ENCODE measurements at places on chromosomes 6 and 20. TPM values are rescaled to one million over a fixed set of nuclear protein-coding genes. Genes with fewer than 3 reads are reported as not detected.

GRCh38 chr6:31723245-31723979 is at the start of gene MPIG6B:
TSS of gene MPIG6B (plus strand) at chr6:31723373. CDS start at chr6:31723384, 11 bp downstream.
- DNase-seq: no peak

GRCh38 chr6:33751771-33752645 is 5.3 kb upstream of the IP6K3 start:
- DNase-seq: no peak

DNA sequence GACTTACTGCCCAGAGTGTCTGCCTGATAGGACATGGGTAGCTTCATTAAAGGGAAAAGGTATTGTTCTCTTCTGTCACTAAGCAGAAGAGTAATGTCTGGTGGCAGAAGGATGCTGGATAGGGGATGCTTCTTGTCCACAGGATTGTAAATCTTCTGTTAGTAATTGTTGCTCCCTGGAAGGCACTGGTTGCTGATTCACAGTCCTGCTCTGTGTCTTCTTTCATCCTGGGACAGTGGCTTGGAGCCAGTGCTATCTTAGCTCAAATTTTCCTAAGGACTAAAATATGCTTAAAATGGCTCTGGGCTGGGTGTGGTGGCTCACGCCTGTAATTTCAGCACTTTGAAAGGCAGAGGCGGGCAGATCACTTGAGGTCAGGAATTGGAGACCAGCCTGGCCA is 48.0 kb downstream of the SYTL3 start:
- DNase-seq: no peak

- no peak for DNase-seq
These were observed 6.0 kb downstream of the SDC4 start for GRCh38 chr20:45341939-45342854.

DNA sequence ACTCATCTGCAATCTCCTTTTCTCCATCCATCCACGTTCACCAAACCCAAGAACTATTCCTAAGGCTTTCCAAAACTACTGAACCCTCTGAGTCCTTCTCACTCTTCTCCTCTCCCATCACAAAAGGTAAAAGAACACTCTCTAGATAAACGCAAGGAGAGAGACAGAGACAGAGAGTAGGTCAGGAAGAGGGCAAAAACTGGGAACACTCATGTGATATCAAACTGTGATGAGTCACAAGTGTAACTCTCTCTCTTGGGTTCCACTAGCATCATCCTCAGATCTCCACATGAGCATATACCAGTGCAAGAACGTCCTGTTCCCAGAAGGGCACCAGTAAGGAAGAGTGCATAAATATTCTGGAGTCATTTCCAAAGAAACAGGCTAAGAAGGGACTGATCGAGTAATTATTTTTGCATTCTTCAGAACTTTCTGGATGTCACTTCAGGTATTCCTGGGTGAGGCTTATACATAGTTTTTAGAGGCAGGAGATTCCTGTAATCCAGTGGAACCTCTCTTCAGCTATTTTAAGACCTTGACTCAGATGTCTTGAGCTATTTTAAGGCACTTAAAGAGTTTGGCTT is 47.3 kb upstream of the STXBP5 start:
- no peak for DNase-seq

DNA sequence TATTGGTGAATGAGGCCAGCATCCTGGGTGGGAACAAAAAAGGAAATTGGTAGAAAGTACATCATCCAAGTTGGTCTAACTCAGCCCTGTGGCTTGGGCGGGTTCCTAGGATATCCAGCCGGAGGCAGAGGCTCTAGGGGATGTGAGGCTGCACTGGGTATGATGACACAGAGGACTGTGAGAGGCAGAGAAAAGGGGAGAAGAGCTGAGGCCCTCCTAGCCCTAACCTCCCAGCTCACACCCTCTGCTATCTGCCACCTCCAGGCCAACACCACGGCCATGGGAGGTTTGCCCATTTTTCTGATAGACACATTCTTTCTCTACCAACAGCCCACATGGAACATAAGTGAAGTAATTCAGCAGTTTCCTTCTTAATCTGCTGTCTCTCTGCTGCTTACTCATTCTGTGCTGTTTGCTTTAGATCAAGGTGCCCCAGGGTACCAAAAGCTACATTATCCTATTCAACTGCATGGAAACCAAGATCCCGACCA is 284.4 kb downstream of the ESR1 start:
- no peak for DNase-seq

GRCh38 chr6:109227646-109228045 is 132.3 kb downstream of the CEP57L1 start:
- no peak for DNase-seq

DNA sequence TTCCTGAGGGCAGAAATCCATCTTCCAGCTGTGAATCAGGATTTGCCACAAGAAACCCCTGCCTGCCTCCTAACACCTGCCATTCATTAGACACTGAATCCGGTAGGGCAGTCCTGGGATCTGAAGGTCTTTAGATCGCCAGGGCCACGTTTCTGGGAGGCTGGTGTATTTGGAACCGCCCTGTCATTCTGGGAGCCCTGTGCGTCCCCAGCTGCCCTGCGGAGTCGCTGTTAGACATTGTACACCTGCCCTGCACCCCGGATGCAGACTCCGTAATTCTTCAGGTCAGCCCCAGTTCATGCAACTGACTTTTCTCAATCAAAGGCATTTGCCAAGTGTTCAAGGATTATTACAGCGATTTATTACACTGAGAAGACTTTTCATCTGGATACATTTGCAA is 193.2 kb downstream of the TBC1D7 start:
- no peak for DNase-seq

DNA sequence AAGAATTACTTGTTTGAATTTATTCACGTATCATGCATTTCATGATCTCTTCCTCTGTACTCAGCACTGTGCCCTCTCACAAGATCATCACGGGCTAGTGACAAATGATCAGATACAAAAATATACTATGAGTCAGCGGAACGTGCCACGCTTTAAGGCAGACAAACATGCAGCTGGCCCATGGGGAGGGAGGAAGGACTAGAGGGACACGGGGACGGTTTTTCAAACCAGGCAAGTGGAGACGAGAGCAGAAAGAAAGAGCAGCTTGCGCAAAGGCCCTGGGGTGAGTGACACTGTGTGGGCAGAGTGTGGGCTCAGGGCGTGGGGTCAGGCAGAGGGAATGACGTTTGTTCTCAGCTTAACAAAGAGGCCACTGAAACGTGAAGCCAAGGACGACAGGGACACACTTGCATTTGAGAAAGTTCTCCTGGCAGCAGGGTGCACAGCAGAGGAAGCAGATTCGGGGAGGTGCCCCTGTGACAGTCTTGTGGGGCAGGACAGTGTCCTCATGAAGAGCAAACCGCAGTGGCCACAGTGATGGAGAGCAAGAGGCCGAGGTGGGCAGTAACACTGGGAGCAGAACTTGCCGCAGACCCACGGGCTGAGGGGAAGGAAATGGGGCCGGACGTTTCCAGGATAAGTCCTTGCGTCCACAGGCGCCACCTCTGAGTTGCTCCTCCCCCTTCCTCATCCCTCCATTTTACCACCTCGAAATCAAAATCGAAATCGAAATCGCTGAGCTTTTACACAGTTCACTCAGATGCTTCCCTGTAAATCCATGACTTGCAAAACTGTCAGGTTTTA is 6.9 kb upstream of the RPS6KA2 start:
- DNase-seq: no peak

GRCh38 chr20:54292185-54292584 is 84.3 kb downstream of the PFDN4 start:
- no peak for DNase-seq

GRCh38 chr20:57408131-57408530 is 16.9 kb downstream of the RBM38 start:
- DNase-seq: no peak

GRCh38 chr20:55513954-55514353 is 491.4 kb downstream of the CBLN4 start:
- DNase-seq: no peak

GRCh38 chr20:49692941-49693340 is 20.7 kb downstream of the B4GALT5 start:
- no peak for DNase-seq

GRCh38 chr6:158543606-158544185 is 16.2 kb upstream of the TMEM181 start:
- DNase-seq: no peak

GRCh38 chr6:6872459-6873344 is 235.1 kb upstream of the RREB1 start:
- DNase-seq: no peak

GRCh38 chr6:24864343-24864742 is 65.6 kb upstream of the ARMH2 start:
- DNase-seq: no peak

DNA sequence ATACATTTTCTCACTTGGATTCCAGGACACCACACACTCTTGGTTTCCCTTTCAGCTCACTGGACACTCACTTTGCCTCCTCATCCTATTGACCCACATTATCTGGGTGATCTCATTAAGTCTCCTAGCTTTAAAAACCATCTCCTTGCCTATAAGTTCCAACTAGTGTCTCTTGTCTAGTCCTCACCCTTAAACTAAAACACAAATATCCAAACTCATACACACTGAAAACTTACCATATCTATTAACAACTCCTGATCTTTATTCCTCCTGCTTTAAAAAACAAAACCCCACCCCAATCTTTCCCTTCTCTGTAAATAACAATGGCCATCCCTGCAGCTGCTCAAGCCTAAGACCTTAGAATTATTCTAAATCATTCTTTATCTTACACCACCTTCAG is 3.5 kb upstream of the SMIM28 start:
- DNase-seq: no peak

DNA sequence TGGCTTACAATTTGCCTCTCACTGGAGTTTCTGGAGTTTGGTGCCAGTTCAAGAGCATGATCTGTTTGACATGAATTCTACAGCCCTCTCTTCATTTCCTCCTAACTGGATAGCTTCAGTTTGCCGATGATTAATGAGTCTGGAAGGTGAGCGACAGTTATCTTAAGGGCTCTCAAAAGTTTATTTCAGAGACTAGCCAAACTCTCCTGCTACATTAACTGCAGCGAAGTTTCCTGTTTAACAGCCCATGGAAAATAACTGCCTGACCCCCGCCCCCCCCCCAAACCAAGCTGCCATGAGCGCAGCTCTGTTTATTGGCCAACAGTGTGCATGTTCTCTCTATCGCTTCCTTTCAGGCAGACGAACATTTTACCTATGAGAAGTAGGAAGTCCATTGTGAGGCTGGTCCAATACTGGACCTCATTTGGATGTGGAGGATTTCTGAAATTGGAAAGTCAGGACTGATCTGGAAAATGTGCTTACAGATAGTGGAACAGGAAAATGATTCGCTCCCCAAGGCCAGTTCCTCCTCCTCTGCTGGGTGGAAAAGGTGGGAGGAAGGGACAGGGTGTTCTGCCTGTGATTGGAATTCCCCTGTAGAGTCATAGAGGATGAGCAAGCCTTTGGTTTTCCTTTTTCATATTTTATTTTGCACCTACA is 522.2 kb upstream of the JAG1 start:
- no peak for DNase-seq

DNA sequence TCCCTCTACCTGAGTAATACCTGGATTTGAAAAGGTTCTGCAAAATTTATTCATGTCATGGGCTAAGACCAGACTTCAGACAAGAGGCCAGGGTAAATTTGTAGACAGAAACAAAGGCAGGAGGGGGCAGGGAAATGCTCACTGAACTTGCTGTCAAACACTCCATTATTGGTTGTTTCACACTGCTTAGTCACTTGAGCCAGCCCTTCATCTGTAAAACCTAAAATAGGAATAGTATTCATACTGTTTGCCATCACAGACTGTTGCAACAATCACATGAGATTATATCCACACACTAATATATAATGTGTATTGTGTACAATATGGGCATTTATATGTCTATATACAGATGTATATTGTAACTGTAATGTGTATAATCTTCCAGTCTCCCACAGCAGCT is 6.5 kb upstream of the TINAG start:
- no peak for DNase-seq

GRCh38 chr6:91273729-91274128 is 686.9 kb upstream of the MAP3K7 start:
- no peak for DNase-seq

DNA sequence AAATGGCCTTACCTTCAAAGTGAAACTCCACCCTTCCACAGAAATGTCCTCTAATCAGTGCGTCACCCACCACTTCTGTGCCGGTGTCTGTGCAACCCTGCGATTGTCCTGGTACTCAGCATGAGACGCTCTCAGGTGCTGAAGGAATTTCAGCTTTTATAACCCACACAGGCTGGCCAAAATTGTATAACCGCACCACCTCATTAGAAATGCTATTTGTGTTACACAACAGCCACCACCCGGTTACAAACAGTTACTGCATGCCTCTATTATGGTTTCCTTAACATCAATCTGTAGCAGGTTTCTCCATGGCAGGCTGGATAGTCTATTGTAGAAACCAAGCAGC is 51.5 kb downstream of the SLC23A2 start:
- DNase-seq: no peak

DNA sequence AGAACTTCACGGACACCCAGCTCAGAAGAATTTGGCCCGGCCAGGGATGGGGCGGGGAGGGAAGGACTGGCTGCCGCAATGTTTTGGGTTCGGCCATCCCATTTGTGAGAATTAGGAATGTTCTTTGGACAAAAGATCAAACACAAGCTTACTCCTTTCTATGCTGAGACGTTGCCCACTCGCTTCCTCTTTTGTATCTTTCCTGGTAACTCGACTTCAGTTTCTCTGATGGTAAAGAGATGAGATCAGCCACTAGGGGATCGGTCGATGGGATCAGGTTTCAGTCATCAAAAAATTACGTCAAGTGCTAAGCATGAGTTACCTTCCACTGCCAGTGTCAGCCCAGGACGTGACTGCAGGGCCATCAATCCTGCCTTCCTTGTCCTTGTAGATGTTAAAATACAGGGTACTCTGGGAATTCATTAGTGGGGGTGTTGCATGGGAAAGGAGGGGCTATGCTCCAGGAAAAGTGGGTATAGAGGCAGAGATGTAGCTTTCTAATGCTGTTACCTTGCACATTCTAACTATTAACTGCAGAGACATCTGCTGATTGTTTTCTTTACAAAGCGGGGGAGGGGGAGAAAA is 190.2 kb downstream of the TSHZ2 start:
- DNase-seq: peak; percentile 75

Gene HLA-DRA
- 91.8 TPM for polyA plus RNA-seq

Gene GSTA2
- polyA plus RNA-seq: 0.22 TPM

Gene TAGAP
- polyA plus RNA-seq: 0.98 TPM

Gene FUT9
- polyA plus RNA-seq: 3.3 TPM

Gene PLN
- 6.2 TPM for polyA plus RNA-seq

Gene CST4
- polyA plus RNA-seq: not detected

Gene PNLDC1
- polyA plus RNA-seq: 0.25 TPM

Gene DBNDD2
- polyA plus RNA-seq: 25.0 TPM

Measured in right renal cortex interstitium (tissue), 3 donors.